ENCODE measurements at places on chromosomes 13 and 19.

- no peak for DNase-seq
Measured at GRCh38 chr19:15633082-15633835, 7.4 kb upstream of the CYP4F3 start.

GRCh38 chr13:64397701-64398100 is 2832.4 kb downstream of the PCDH9 start:
- DNase-seq = no peak

DNA sequence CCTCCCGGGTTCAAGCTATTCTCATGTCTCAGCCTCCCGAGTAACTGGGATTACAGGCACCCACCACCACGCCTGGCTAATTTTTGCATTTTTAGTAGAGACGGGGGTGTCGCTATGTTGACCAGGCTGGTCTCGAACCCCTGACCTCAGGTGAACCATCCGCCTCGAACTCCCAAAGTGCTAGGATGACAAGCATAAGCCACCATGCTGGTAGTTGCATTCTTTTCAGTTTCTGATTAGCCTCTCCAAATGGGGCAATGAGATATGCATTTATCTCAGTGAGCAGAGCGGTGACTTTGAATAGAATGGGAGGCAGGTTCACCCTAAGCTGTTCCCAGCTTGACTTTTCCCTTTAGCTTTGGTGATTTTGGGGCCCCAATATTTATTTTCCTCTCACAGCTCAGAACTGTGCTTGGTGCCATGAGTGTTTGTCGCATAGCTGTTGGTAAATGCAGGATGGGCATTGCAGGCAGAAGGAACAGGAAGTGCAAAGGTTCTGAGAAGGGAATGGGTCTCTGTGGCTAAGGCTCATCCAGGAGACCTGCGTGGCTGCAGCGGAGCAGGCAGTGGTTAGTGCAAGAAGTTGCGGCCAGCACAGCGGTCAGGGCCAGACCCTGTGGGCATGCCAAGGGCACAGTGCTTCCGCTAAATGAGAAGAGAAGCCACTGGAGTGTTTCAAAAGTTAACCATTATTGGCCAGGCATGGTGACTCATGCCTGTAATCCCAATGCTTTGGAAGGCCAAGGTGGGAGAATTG is 20.7 kb downstream of the LYPD3 start:
- no peak for DNase-seq

DNA sequence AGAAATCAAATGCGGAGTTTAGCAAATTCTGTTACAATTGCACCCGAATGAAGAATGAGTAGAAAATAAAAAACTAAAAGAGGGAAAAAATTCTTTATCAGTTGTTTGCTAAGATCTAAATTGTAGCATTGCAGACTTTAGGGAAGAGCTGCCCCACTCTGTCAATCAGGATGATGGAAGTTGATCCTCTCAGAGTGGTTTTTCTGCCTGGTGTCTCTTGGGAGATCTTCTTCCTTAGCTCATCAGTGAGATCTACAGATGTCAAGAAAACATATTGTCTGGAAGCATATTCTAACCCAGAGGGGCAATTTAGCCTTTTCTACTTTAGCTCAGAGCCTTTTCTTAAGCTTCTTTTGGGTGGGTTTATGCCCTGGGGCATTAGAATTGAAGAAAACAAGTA is 223.2 kb upstream of the PCDH17 start:
- no peak for DNase-seq

DNA sequence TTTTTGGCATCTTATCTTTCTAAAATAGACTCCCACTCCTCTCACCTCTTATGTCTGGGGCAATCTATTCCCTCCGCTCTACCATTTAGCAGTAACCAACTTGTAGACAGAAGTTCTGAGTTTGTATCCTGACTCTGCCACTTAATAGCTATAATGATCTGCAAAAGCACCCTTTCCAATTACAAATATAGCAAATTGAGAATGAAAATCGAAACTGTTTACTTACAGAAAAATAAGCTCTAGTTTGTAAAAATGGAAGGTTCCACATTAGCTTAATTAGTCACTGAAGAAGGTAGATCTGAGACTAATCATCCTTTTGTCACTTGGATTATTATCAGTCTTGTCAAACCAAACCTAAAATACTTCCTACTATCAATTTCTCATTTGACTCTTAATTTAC is 409.3 kb downstream of the DIAPH3 start:
- no peak for DNase-seq

- no peak for DNase-seq
Measured at GRCh38 chr13:31196992-31197391, 2.8 kb upstream of the B3GLCT start.

DNA sequence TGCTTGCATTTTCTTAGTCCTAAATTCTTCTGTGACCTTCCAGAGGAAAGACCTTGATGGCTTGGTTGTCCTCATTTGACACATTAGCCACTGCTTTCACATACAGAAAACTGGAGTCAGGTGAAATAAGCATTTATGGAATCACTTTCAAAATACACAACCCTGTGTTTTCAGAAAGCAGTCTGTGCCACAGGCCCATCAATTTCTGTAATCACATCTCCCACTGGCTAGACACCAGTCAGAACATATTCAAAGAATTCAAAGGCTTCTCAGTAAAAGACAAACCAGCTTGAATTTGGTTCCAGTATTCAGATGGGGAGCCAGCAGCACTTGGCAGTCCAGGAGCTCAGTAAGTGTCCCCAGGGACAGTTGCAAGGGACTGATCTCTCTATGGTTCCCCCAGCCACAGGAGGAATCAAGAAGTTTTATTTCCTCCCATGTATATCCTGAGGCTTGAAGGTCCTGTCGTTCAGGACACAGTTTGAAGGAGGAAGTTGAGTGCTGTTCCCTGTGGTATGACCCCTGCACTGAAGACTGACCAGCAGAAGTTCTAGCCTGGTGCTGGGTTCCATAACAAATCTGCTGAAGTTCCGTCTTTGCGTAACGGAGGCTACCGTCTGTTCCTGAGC is 214.3 kb downstream of the FOXO1 start:
- DNase-seq = no peak

- no peak for DNase-seq
Measured at GRCh38 chr13:33284916-33285315, 639 bp downstream of the STARD13 start.

- DNase-seq = no peak
Measured at GRCh38 chr13:50522506-50522905, 321.0 kb downstream of the DLEU7 start.

GRCh38 chr13:49400755-49401659 is 42.9 kb downstream of the CAB39L start:
- DNase-seq = no peak

DNA sequence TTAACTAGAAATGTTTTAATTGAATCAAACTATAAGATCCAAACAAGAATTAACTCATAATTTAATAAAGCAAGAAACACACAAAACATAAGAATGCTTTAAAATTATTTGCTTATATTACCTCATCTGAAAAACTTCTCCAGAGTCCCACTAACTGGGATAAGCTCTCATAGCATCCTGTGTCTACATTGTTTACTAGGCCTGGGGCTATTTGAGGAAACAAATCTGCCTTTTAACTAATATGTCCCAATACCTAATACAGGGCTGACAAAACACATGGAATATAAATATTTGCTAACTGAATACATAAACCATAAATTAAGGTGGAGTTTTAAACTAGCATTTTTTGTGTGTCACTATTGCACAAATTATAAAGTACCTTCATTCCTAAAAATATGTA is 1399.8 kb upstream of the SLC10A2 start:
- no peak for DNase-seq

- DNase-seq = no peak
Measured at GRCh38 chr19:1379961-1380489, 3.7 kb upstream of the NDUFS7 start.

DNA sequence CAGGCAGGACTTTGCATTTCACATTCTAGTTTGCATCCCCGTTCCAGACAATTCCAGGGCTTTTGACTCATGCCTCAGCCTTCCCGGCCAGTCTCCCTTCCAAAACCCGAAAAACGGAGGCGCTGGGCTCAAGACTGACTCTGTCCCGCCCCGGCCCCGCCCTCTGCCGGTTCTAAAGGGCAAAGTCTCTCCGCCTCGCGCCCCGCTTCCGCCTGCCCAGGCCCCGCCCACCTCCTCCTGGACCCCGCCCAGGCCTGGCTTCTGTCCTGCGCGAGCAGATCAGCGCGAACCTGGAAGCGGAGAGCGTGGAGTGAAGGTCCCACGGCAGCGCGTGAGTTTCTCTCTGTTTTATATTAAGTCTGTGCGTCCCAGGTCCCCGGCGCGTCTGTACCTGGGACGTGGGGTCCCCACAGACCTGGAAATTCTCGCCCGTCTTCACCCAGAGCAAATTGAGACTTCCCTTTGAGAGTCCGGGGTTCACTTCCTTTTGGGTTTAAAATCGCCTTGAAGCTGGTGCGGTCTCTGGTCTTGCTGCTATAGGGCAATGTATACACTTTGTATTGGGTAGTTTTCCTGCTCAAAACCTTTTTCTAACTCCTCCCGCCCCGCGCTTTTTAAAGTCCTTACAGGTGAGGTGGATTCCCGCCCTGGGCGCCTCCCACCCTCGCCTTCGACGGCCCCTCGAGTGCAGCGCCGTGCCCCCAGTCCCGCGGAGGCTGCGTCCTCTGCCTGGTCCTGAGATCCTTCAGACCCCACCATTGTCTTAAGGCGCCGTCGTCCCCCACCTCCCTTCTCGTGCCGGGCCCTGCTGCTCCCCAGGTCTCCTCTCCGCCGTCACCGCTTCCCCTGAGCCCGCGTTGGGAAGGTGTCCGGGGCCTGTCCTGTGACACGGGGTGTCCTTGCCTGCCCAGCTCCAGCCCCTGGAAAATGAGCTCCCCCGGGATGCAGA is 31.2 kb downstream of the ZNF701 start:
- DNase-seq = peak; percentile 96

DNA sequence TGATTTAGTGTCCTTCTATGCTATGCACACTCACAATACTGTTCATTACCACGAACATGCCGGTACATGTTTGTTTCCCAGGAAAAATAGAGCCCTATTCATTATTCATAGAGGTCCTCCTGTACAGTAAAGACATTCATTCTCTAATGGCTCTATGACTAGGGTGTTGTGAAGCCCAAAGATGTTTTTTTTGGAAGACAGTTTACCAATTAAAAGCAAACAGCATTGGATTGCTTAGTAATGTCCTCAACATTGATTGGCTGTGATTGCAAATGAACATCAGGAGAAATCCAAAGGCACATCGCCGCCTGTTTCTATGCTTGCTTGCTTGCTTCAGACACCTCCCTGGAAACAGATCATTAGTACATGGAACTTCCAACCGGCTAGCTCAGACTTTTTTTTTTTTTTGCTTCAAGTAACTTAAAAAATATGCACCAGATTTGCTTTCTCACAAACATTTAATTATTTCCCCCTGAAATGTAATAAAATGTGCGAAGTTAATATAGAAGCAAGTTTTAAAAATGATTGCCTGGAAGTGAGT is 8.8 kb upstream of the GPC6 start:
- DNase-seq = no peak

DNA sequence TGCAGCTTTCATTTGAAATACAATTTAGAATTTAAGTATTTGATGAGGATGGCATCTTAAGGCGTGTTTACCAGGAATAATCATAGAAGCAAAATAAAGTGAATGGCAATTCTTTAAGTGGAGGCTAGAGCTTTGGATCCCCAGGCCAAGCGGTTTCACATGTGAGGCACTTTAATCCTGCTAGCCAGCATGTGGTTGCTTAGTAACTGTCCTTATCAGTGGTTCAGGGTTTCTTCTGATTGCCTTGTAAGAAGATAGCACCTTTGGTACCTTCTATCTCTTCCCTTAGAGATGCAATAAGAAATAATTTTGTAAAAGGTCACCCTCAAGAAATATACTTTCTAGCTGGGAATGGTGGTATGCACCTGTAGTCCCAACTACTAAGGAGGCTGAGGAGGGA is 38.9 kb upstream of the SERP2 start:
- DNase-seq = no peak

DNA sequence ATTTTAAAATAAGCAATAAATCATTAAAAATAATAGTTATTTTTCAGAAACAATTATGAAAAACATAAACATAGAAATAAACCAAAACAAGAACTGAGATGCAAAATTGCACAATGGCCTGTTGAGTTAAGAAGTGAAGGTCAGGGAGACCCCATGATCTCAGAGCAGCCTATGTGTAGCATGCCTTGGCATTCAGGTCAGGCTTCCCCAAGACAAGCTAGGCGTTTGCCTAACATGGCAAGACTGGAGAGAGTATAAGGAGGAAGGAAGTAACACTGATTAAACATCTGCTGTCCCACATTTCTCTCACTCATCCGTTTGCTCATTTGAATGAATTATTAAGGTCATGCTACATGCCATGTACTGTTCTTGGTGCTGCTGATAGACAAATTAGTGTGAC is 291.8 kb downstream of the TSHZ3 start:
- DNase-seq = no peak

DNA sequence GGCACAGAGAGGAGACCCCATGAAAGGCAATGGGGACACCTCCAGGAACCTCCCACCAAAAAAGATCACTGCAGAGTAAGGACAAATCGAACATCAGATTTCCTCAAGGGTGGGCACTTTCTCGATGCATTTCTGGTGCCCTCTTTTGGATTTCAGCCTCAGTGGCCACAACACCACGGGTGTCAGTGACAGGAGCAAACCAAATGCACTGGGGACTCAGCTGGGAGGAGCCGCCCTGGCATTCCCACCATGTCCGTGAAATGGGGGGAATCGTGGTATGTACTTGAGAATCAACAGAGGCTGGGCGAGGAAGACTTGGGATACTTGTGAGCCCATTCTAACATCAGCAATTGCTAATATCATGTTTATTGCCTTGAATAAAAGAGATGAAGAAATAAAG is 16.3 kb downstream of the FAM187B start:
- no peak for DNase-seq

GRCh38 chr13:88217372-88217771 is 546.2 kb downstream of the SLITRK5 start:
- DNase-seq = no peak

DNA sequence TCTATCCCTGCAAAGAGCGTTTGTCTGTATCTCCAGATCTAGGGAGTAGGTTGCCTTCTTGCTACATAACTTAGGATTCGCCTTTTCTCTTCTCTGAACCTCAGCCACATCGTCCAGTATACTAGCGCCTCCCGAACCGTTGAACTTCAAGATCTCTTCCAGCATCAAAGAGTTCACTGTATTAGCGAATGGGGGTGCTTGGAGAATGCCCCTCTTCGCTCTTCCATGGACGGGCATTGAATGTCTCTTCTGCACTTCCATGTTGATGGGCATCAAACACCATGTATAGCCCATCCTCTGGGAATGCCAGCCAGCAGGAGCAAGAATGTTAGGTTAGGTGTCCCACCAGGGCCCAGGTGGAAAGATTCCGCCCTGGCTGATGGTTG is 575 bp upstream of the OXGR1 start:
- no peak for DNase-seq

DNA sequence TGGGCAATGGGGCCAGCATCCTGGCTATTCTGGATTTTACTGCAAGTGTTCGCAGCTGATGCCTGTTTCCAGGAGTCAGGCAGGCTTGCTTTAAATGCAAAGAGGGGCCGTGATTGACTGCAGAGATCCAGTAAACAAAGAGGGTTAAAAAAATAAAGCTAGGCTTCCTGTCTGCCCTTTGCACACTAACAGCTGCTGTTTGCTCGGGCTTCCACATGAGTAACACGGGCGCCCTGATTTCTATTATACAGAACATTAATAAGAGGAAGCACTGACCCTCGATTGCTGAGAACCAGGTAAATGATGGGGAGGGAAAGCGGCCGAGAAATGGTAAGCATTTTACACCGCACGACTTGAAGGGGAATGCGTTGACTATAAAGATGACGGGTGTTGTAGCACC is 254.2 kb upstream of the ZNF507 start:
- DNase-seq = no peak

GRCh38 chr19:18610556-18611326 is 1.9 kb upstream of the TMEM59L start:
- no peak for DNase-seq

GRCh38 chr13:73984949-73985691 is 149.1 kb downstream of the KLF12 start:
- DNase-seq = peak; percentile 66

GRCh38 chr13:87889254-87889653 is 218.1 kb downstream of the SLITRK5 start:
- no peak for DNase-seq
